Endothelial cell of umbilical vein (primary cell): ENCODE measurements at places on chromosomes 7 and 10.
A peak's percentile ranks its signal among the peaks of the same experiment; 100 is the strongest.

DNA sequence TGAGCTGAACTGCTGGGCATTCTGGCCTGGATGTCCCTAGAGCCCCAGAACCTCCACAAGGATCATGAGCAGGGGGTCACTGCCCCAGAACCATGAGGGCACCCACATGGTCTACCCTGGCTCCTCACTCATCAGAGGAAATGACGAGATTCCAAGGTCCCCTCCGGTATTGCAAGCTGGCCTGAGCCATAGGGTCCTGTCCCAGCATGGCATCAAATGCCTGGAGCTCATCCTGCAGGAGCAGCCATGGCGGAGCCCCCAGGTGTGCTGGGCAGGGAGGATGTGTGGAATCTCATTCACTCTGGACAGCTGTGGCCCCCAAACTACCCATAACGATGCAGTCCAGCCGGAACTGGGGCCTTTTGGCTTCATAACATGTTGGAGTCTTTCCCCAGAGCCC is 66.6 kb upstream of the ANTXRL start:
- no peak for DNase-seq

- DNase-seq: no peak
These were observed 59.6 kb downstream of the PTPRN2 start for GRCh38 chr7:158527915-158528502.

DNA sequence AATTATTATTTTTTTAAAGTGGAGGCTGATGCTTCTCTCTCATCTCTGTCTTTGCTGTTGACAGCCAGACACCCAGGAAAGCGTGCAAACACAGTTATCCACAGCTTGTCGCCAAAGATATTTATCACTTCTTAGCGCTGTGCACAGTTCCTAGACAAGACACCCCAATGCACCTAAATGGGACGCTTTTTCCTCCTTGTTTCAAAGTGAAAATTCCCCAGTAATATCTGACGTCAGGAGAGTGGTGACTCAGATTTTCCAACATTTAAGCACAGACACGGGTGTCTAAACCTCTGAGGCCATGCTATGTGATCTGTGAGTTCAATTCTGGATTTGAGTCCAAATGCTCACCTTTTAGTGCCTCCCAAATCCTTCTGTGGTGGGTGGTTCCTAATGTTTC is 151.6 kb downstream of the EMX2 start:
- no peak for DNase-seq

DNA sequence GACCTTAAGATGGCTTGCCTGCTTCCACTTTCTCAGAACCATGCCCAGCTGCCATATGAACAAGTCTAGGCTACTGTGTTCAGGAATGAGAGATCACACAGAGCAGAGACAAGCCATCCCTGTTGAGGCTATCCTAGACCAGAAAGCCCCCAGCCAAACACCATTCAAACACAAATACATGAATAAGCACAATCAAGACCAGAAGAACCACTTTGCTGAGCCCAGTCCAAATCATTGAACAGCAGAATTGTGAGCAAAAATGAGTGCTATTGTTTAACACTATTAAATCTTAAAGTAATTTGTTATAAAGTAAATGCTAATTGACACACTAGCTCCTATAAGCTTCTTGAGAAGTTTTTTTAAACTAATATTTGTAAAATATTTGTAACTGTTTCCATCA is 79.0 kb upstream of the LYZL1 start:
- no peak for DNase-seq

DNA sequence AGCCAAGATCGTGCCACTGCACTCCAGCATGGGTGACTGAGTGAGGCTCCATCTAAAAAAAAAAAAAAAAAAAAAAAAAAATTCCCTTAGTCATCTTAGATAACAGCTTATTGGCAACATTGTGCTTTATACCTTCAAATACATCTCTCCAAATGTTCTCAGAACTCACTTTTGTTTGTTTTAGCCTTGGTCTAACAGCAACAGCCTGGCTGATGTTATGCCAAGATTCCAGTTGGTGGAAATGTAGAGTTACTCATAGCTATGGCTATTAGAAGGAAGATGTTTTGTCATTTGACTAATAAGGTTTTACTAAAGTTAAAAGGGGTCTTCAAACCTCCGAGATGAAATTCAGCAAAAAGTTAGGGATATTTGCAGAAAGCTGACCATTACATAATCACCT is 481.4 kb downstream of the NEBL start:
- no peak for DNase-seq

- no peak for DNase-seq
These were observed 29.1 kb downstream of the EZH2 start for GRCh38 chr7:148854983-148855382.

DNA sequence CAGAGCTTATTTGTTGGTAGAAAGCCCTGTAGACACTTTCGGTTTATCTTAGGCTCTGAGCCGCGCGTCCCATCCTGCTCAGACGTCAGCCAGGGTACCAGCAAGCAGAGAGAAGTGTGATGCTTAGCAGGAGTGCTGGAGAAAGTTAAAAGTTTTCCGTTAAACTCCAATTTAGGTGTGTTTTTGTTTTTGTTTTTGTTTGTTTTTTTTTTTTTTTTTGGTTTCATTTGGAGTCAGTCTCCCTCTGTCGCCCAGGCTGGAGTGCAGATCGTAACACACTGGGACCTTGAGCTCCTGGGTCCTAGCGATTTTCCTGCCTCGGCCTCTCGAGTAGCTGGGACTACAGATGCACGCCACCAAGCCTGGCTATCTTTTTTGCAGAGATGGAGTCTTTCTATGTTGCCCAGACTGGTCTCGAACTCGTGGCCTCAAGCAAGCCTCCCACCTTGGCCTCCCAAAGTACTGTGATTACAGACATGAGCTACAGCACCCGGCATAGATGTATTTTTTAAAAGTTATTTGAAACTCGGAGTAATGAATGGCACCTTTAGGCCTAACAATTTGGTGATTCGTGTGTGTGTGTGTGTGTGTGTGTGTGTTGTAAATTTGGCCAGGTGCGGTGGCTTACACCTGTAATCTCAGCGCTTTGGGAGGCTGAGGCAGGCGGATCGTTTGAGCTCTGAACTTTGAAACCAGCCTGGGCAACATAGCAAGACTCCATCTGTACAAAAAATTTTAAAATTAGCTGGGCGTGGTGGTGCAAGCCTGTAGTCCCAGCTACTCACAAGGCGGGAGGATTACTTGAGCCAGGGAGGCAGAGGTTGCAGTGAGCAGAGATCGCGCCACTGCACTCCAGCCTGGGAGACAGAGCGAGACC is 1.3 kb upstream of the HIP1 start:
- DNase-seq: no peak

DNA sequence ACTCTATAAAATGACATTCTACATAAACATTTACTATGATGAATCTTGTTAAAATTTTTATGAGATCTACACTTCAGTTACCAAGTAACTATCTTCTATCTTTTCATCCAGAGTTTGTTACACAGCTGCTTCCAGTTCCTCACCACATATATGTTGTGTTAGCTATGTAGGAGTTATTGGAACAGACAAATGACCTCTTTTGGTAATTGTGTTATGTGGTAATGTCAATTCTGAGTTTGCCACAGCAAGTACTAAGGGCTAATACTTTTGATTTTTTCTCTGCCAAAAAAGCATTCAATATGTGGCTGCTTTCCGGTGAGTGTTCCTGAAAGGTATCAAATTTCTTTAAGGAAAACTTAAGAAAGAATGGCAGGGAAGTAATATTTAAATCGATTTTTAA is 573.9 kb upstream of the PCDH15 start:
- peak; percentile 38 for DNase-seq

DNA sequence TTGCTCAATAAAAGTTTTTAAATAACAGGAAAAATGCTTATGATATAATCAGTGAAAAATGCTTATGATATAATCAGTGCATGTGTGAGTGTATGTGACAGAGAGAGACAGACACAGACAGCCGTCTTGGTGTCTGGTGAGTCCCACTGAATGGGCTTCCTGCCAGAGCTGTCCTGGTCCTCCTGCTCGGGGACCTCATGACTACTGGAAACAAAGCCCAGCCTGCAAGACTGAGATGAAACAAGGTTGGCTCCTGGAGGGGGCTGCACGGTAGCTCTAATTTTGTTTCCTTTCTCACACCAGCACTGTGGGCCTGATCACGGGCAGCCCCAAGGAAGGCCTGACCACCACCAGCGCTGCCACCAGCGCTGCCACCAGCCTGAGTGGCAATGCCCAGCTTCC is 57.3 kb downstream of the NRP1 start:
- DNase-seq: peak; percentile 68

GRCh38 chr10:52447931-52448353 is 133.9 kb downstream of the DKK1 start:
- DNase-seq: no peak

DNA sequence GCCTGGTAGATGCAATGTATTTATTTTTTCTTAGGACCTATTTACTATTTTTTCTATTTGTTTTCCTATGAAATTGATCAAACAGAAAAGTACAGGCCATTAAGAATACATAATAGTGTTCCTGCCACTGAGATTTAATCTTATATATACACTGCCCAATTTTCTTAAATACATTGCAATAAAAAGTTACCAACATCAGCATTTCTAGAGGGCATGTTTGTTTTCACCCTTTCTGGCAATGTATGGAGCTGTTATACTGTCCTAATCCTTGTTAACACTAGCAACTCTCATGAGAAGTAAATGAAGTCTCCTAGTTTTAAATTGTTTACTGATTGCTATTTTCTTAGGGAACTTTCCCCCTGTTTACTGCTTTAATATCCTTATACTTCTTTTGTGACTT is 359.1 kb upstream of the SEMA3A start:
- DNase-seq: no peak

GRCh38 chr7:98826811-98827231 is 43.0 kb downstream of the TMEM130 start:
- DNase-seq: no peak

DNA sequence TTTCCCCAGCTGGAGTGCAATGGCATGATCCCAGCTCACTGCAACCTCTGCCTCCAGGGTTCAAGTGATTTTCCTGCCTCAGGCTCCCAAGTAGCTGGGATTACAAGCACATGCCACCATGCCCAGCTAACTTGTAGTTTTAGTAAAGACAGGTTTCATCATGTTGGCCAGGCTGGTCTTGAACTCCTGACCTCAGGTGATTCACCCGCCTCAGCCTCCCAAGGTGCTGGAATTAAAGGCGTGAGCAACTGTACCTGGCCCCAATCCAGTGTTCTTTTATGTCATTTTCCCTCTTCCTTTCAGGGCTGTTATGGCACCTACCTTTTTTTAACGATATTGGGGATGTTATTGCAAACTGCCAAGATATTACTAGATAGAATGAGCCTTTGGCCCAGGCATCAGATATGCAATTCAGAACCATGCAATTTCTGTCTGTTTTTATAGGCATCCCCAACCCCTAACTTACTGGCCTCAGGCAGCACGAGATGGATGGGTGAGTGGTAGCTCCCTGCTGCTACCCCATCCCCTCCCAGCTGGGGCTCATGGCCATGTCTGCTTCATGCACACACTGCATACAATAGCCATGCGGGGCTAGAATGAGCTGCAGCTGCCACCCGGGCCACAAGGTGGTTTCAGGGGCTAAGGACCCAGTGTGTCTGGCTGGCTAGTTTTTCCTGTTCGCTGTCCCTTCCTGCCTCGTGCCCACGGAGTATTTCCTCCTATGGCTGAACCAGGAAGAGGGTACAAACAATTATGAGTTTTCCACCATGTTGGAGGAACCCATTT is 1080.1 kb upstream of the SORCS1 start:
- no peak for DNase-seq

- DNase-seq: no peak
These were observed 393.6 kb upstream of the CELF2 start for GRCh38 chr10:10623958-10624566.

GRCh38 chr10:96700374-96701099 is 19.8 kb downstream of the PIK3AP1 start:
- DNase-seq: no peak

GRCh38 chr7:43392638-43393330 is 190.1 kb upstream of the STK17A start:
- DNase-seq: no peak

GRCh38 chr7:138359870-138360559 is 100.0 kb upstream of the TRIM24 start:
- DNase-seq: no peak

DNA sequence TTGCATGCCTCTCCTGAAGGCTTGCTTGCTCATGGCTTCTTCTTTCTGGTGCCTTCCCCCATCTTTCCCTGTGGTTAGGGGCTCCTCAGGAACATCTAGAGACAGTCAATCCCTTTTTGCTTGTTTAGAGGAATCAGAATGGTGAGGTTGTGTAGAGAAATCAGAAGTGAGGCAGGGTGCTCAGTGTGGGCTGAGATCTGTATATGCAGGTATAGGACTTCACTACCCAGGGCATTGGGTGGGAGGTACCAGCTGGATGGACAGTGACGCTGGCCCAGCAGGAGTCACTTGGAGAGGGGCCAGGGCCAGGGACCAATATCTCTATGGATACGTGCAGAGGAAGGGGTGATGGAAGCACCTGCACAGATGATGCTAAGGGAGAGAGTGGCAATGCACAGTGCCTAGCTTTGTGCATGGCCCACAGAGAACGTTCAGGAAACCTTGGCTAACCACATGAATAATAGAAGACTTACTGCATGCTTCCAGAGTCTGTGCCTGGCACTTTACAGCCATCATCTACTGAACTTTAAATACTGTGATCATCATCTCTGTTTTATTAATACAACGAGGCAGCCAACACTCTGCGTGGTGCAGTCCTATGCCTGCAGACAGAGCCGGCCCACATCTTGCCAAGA is 255.2 kb downstream of the ABCA13 start:
- DNase-seq: no peak

- DNase-seq: no peak
These were observed 1017.6 kb downstream of the SORCS3 start for GRCh38 chr10:105658696-105659095.

DNA sequence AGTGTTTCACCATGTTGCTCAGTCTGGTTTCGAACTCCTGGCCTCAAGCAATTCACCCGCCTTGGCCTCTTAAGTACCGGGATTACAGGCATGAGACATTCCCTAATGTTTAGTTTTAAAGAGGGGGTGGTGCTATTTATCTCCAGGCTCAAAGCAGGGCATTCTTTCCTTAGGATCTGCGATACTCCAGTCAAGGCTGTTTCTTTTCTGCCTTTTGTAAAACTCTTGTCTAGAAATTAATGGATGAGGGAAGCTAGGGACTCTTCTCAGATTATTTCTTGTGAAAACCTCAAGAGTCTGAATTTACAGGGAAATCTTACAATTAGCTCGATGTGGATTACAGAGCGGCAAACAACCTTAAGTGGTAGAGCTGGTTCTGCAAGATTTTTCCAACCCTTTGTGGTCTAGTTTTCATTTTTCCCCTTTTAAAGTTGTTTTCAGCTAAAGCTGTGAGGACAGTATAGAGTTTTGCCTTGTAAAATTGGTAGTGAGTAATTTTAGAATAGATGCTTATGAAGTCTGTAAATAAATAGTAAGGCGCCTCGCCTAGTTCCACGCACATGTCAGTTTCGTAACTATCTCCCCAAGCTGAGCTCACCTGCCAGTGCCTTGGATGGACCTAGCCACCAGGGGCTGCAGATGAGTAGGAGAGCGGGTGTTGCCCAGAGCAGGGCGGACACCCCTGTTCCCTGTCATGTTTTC is 53.1 kb downstream of the CUX1 start:
- DNase-seq: no peak

GRCh38 chr10:116597543-116597942 is 6.8 kb downstream of the PNLIPRP1 start:
- DNase-seq: no peak

DNA sequence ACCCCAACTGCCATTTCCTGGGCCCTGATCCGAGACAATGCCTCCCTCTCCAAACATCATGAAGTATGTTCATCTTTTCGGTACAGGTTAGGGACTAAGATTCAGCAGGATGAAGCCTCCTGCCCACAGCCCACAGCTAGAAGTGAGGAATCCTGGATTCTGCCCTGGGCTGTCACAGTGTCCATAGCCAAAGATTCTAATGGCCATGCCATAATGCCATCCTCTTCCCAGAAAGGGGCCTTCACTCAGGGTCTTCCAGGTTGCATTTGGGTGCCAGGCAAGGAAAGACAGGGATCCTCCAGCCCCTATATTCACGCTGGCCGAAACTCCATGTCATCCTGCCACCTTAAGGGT is 15.7 kb upstream of the ZMIZ1 start:
- DNase-seq: no peak
